ENCODE measurements at places on chromosomes 2 and 18.

DNA sequence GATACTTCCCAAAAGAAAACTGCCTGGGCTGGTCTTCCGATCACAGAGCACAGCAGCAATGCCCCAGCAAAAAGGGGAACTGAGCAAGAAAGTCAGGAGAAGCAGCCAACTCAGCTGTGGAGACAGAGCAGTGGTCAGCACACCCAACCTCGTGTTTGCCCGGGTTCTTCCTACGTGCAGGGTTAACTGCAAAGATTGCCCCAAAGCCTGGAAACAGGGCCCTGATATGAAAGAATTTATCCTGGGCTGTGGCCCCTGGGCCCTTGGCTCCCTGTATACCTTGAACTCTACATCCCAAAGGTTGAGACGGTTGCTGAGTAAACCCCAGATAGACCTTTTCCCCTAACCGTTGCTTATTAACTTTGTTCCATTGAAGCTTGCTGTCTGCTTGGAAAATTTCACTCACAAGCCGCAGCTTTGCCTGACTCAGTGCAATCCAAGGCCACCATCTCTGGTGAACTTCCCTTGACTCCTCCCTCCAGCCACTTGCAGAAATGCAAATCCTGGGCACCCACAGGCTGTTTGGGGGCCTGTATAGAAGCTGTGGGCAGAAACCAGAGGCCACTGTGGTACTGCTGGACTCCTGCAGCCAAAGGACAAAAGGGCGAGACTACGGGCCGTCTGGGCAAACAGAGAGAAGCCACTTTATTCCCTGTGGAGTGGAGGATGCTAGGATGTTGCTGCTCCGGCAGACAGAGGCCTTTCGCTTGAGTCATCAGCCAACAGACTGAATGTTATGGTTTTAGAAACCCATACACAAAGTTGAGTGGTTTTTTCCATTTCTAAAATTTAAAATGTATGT is 18.2 kb downstream of the NRP2 start:
- no peak for DNase-seq

DNA sequence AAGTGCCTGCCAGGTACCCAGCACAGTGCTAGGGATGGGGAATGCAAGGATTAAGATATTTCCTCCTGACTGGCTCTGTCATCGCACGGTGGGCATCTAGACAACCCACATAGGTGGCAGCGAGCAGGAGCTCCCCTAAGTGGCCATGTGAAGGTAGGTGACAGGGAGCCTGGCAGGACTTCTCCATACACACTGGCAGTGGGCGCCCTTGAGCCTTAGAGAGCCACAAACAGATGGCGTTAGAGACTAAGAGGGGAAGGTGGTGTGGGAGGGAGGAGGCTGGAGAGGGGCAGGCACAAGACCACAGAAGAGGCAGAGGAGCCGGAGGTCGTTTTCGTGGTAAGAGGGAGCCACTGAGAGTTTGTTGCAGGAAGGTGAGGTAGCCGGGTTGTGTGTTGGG is 15.2 kb downstream of the PRELID3A start:
- no peak for DNase-seq

GRCh38 chr18:8006979-8007378 is 439.9 kb downstream of the PTPRM start:
- no peak for DNase-seq

GRCh38 chr2:234919711-234920110 is 32.1 kb upstream of the SH3BP4 start:
- DNase-seq: no peak

DNA sequence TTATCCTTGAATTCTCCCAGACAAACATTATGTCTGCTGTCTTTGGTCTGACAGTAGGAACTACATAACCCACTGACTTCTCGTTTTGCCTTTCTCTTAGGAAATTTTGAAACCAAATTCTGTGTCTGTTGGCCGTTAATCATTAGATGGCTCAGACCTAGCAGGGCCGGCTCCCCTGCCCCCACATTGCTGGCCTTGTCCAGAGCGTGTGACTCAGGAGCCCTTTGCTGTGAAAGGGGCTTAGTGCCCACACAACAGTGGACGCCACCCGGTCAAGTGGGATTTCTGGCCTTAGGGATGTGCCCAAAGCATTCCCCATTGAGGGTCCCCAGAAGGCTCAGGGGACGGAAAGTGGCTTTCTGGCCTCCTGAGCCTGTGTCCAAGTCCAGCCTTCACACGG is 137.5 kb downstream of the CTIF start:
- DNase-seq: no peak

DNA sequence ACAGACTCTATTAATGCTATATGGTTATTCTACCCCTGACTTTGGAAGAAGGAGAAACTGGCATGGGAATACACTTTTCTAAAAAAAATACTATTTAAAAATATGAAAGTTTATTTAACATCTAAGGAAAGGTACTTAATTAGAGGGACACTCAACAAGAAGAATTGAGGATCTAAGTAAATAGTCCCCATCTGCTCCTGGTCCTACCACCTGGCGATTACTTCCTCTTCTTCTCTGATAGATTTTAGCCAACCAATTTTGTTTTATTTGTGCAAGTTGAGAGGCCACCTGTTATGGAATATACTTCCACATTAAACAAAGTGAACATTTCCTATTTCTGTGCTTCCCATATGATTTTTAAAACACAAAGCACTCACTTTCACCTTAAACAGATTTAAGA is 111.7 kb downstream of the BCL2 start:
- no peak for DNase-seq

- DNase-seq: no peak
These were observed 134.8 kb downstream of the SEPTIN10 start for GRCh38 chr2:109478906-109479493.

DNA sequence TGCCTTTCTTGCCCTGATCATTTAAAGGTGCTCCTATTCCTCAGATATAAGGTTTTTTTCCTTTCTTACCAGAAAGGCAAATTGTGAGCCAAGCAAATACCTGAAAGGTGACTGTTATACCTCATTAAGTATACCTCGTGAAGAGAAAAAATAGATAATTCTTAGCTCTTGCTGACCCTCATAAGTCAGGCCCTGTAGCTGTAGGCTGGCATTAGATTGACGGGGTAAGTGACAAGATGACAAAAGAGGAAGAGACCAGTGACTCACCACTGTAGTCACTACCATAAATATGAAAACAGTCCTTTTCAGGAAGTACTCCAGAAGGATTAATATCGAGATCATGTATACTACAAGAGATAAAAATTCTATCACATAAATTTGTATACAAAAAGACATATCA is 104.6 kb downstream of the PTPN4 start:
- DNase-seq: no peak

DNA sequence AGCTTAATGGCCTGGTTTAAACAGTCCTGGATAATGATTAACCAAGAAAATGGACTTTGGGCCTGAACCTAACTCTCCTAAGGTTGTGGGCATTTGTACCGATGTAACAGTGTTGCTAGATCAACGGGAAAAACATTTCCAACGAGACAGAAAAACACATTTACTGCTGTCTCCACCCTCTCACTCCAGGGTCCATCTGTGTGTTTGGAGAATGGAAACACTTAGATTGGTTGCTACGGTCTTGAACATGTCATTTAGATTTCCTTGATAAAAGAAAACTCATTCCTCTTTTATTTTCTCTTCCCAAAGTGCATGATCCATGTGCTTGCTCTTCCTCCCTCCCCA is 88.0 kb downstream of the SOCS6 start:
- DNase-seq: no peak

- DNase-seq: no peak
These were observed 31.2 kb downstream of the GULP1 start for GRCh38 chr2:188322569-188323551.

- DNase-seq: no peak
These were observed 1.2 kb downstream of the TMEM237 start for GRCh38 chr2:201642086-201642578.

DNA sequence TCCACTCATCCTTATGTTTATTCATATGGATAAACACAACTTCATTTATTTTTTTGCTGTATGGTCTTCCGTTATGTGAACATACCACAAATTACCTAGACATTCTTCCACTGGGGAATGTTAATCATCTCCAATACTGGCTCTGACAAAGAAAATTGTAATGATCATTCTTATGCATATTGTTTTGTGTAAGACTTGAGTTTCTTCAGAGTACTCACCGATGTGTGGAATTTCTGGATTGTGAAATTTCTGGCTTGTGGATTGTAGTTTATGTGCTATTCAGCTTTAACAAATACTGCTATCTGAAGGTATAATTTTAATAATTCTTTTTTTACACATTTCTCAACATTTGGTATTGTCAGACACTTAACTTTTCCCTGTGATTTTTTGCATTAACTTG is 212.2 kb upstream of the THUMPD2 start:
- no peak for DNase-seq

DNA sequence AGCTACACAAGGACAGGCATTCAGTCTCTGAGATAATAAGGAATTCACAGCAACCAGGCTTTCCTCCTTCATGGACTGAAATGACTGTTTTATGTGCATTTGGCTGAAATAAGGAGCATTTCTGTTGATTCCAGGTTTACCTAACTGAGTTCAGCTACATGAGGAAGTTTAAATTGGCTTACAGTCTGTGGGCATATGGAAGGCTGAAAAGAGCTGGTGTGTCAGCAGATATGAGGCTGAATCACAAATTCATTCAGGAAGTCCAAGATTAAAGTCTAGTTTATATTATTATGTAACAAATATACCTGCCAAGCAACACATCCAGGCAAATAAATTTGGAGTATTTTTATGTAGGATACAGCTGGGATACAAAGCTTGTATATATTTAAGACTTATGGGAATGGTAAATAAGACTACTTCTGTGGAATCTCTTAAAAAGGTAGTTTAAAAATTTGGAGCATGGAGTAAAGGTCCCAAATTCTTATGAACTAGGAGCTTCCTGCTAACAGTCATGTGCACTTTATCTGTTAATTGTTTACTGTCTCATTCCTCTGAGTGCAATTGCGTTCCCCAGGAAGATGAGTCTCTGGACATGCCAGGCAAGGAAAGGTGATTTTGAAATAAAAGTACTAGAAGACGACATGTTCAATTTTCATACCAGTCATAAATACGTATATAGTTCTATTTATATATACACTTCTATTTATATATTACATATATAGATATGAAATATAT is 53.0 kb downstream of the ZC3H8 start:
- DNase-seq: no peak

DNA sequence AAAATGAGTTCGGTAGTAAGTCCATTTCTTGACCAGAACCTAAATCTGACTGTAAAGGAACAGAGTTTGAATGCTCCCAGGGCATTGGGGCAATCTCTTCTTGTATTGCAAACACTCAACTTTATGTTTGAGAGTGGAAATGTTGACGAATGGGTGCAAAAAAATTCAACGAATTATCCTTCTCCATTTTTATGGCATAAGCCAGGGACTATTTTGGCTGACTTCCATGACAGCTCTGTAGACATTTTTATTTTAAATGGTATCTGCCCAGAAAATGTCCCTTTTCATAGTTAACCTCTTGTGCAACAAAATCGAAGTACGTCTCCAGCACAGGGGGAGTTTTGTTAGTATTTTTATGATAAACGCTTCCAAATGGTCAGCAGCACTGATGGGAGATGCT is 3.7 kb downstream of the MLPH start:
- no peak for DNase-seq

DNA sequence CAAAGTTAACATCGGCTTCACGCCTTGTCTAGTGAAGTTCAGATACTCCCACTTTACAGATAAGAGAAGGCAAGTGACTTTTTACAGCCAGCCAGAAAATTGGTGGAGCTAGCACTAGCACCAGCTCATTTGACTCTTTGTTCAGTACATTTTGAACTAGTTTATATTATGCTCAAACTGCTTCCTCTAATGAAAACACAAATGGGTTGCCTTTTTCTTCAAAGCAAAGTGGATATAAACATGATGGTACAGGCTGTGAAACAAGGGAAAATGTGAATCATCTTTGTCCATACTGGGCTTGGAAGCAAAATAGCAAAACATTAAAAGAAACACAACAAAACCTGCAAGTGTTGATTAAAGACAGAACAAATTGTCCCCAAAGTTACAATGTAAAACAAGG is 99.6 kb upstream of the LHCGR start:
- no peak for DNase-seq

DNA sequence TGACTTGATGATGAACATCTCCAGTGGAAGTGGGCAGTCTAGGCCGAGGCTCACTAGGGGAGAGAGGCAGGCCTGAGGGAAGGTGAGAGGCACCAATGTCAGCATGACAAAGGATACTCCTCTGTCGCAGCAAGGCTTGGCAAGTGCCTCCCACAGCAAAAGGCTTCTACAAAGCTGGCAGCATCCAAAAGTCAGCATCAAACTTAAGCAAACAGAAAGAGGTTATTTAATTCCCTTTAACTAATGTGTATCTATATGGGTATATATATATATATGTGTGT is 41.6 kb downstream of the NIFK start:
- no peak for DNase-seq

DNA sequence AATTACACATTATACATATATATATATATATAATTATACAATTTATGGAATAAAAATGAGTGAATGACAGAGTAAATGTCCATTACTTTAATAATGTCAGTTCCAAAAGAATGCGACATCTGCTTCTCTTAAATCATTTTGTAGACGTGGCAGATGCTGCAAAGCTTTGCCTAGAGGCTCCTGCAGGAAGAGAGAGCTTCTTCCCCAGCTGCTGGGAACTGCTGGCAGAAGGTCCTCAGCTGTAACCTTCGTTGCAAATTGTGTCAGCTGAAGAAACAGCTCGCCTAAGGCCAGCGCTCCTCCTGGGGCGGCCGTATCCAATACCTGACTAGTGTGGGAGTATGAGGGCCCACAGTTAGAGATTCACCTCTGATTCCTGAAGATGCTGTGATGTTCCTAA is 9.6 kb upstream of the THNSL2 start:
- DNase-seq: no peak

- peak; percentile 68 for DNase-seq
These were observed 40.9 kb downstream of the TCF4 start for GRCh38 chr18:55546851-55547704.

DNA sequence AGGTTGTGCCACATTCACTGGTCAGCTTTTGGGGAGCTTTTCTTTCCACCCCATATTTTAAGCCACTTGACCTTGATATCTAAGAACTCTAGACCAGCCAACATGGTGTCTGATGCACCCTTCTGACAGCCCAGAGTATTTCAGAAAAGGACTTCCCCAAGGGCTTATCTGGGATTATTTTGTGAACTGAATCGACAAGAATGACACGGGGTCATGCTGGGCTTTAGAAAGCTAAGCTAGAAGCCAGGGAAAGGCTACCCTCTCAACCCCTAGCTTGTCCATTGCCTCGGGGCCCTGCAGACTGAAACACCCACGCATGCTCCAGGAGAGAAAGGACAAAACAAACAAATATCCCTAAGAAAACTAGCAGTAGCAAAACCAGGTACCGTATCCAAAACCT is 16.0 kb downstream of the SLC4A5 start:
- DNase-seq: no peak

- DNase-seq: no peak
These were observed 91.5 kb downstream of the MYCN start for GRCh38 chr2:16031848-16032159.

DNA sequence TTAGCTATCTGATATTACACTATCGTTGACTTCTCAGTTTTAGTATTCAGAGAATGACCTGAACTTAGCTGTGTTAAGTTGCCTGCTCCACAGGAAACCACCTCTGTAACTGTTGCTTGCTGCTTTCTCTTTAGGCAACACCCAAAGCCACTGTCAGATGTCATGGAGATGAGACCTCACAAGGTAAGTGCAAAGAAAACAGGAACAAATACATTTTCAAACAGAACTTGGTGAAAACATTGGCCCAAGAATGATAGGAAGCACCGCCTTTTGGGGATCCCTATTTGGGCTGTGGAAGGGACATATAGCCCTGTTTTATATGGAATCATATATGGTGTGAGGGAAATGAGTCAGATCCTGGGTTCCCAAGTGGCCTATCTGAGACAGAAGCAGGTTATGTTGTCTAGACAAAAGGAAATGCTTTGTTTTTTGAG is 143.4 kb downstream of the UBE2E3 start:
- DNase-seq: no peak

All from muscle of arm (tissue), 14 donors.